Glutamatergic neuron (in vitro differentiated cells): ENCODE measurements at places on chromosomes 11 and 22.

GRCh38 chr22:42842658-42843370, 14.3 kb downstream of the ARFGAP3 start:
- no peak for DNase-seq

DNA sequence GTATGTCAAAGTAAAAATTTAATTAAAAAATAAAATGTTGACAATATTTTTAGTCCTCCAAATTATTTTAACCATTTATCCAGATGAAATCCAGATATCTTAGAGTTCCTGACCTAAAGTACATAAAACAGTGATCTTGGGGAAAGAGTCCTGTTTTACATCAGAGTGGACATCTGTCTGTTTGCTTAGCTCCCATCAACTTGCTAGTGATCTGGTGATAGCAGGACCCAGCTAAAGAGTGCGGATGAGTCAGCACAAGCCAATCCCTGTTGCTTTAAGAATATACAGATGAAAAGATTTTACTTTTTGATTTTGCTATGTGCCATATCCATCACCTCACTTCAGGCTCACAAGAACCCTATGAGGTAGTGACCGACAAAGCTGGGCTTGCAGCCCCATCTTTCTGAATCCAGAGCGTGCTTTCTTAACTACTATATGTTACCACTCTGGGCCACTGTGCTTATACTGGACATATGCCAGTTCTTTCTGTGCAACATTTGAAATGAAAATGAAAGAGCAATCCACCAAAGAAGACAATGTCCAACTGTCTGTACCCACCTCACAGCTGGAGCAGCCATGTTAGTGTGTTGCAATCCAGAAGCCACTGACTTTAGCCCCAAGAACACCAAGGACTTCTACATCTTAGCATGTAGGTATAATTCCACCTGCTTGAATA, 167.6 kb upstream of the SESN3 start:
- no peak for DNase-seq

- no peak for DNase-seq
Measured at GRCh38 chr11:115887316-115887715, 383.1 kb upstream of the CADM1 start.

- peak; percentile 53 for DNase-seq
Measured at GRCh38 chr11:116535994-116536393, 236.8 kb downstream of the BUD13 start.

DNA sequence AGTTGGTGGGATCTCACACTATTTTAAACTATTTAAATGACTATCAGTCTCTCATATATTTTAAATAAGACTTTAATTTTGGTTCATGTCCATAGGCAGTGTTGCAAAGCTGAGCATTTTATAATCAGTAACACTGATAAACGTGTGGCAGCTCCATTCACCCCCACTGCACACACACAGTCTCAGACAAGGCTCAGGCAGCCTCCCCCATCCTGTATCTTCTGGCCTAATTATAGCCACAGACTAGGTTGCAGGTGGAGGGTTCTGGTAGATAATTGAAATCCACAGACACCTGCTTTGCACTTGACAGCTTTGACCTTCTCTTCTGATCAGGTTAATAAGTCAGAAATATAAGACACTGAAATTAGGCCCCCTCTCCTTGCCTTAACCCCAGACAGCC, 118.5 kb upstream of the LDLRAD3 start:
- DNase-seq: no peak

DNA sequence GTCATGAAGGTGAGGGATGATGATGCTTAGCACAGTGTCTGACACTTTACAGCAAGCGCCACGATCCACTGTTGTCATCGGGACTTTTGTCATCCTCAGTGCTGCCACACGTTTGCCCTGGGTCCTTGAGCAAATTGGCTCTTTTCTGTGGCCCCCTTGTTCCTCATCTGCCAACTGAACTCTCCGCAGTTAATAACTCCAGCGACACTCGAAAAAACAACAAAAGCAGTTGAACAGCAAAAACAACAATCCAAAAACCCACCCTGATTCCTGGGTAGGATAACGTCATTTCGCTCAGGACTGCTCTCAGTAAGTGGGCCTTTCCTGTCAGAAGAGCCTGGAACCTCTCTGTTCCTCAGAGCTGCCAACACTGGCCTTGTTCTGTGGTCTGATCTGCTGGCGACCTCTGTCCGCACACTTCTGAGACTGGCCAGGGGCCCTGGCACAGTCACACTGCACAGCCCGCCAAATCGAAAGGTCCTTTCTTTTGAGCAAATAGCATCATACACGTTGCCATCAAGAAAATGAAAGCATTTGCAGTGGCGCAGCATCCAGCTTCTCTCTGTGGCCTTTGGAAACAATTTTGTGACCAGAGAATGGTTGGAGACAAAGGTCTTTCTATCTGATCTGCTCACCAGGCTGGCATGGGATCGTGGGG, 79.9 kb upstream of the SYT13 start:
- no peak for DNase-seq

- no peak for DNase-seq
Measured at GRCh38 chr11:68351450-68352275, 39.3 kb downstream of the LRP5 start.

DNA sequence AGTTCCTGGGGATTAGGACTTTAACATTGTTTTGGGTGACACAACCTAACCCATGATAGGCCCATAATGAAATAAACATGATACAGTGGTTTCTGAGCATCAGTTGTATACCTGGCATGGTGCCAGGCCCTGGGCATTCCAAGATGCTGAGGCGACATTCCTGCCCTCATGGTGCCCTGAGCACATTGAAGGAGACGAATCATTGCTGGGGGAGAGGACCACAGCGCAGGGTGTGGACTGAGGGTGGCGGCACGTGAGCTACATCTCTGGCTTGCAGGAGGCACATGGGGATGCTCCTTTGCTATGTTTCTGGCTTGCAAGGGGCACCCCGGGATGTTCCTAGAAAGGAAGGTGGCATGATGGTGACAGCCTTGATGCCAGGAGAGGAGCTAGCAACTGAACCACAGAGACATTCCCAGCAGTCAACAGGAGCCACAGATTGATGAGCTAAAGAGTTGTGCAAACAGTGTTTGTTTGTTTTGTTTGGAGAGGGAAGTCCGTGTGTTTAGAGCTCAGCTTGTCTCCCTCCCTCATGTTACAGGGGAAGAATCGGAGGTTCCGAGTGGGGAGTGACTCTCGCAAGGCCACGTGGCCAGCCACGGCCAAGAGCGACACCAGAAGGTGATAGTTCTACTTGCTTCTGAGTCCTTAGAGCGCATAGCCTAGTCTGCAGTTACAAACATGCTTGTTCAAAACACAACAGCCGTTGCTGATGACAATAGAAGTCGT, 106.4 kb downstream of the MIAT start:
- no peak for DNase-seq

- no peak for DNase-seq
Measured at GRCh38 chr11:11746449-11746848, 95.3 kb upstream of the USP47 start.

- DNase-seq: no peak
Measured at GRCh38 chr11:79262221-79262620, 178.6 kb downstream of the TENM4 start.

GRCh38 chr11:133078591-133079404, 453.5 kb downstream of the OPCML start:
- DNase-seq: peak; percentile 78

- no peak for DNase-seq
Measured at GRCh38 chr11:67344264-67344663, 9.1 kb downstream of the POLD4 start.

DNA sequence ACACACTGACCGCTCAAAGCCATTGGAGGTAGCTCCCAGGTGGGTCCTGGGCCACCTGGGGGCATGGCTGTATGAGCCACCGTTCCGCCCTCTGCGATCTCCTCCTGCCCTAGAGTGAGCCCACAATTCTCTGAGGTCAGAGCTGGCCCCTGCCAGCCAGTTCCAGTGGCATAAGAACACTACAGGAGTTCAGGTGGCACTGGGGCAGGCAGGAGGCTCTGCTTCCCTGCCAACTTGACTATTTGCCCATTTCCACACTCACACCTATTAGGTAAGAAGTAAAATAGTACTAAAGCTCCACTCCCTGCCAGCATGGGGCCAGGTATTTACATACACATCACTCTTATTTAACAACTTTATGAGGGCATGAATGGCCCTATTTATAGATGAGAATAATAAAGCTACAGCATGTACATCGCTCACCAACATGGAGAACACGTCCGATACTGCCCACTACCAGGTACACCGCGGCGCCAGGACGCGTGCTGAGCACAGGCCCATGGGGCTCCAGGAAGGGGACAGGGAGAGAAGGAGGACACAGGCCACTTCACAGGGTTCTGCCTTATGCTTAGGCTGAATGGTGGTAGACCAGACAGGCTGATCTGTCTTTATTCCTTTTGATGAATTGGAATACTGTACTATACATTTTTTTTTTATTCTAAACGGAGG, 26.2 kb downstream of the PISD start:
- DNase-seq: no peak

GRCh38 chr22:42967933-42968332, 47.0 kb downstream of the PACSIN2 start:
- DNase-seq: no peak

DNA sequence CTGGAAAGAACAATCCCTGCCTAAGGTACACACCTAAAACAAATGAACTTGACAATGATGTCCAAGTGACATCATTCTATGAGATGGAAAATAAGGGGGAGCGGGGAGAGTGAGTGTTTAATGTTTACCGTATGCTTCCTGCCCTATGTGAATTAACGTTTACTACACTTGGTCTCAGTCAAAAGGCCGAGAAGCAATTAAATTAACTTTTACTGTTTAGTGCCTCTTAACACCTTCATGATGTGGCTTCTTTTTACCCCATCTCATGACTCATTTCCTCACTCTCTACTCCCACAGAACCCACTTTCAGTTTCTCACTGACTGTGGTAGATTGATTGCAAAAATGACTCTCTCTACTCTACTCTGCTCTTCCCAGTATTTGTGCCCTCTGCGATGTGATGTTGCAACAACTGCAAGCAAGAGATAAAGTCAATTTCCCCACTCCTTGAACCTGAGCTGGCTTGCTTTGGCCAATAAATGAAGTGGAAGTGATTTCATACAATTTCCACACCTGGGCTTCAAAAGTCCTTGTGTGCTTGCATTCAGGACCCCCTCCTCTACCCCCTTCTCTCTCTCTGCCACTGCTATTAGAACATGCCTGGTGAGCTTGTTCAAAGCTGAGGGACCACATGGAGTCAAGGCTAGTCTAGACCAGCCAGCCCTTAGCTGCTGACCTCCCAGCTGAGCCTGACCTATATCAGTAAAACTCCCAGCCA, 11.6 kb upstream of the ALKBH3 start:
- DNase-seq: no peak

GRCh38 chr11:74319139-74319816, 7.8 kb upstream of the P4HA3 start:
- no peak for DNase-seq

GRCh38 chr22:16968218-16968595, 39.8 kb downstream of the GAB4 start:
- no peak for DNase-seq

- DNase-seq: no peak
Measured at GRCh38 chr11:6321961-6322362, 1.7 kb upstream of the CAVIN3 start.

DNA sequence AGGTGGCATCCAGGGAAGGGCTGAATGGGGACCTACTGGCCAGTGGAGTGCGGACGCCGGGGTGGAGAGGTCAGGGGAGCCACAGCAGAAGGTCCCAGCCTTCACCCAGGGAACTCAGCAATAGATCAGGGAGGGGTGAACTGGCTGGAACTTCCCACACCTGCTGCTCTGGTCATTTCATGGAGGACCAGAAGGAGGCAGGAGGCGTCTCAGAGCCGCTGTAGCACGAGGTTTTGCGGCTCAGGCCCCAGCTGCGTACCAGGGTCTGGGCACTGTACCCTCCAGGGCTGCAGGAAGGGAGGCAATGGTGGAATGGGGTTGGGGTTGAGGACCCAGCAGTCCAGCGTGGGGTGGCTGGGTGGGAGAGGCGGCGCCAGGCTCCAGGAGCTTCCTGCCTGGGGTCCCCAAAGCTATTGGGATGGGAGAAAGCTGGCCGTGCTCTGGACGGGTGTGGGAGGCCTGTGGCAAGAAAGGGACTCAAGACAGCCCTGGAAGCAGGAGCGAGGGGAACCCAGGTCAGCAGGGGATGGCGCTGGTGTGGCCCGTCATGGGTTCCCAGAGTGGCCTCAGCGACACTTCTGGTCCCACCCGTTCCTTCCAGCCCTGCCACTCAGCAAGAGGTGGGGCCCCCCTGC, 20.2 kb upstream of the BRSK2 start:
- no peak for DNase-seq

GRCh38 chr11:70252844-70253243, 17.6 kb upstream of the PPFIA1 start:
- DNase-seq: no peak
